GM13976 (cell line): ENCODE measurements at places on chromosomes 1 and 21.
A peak's percentile ranks its signal among the peaks of the same experiment; 100 is the strongest.

DNA sequence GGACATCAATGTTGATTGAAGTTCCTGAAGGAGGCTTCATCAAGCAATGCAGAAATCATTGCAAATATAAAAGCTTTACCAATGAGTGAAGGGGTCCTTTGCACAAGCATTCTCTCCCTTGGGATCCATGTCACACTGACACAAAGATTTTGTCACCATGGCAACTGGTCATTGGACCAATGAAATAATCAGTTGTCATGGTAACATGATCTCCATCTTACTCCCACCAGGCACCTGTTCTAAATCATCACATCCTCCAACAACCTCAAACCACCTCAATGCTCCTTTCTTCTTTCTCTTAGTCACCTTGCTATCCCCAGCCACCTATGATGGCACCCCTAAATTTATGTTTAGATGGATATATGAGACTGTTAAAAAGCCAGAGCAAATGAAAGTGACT is 13.5 kb upstream of the FOXJ3 start:
- DNase-seq, result no peak

GRCh38 chr1:112685913-112686312 is 11.5 kb downstream of the MOV10 start:
- no peak for DNase-seq

DNA sequence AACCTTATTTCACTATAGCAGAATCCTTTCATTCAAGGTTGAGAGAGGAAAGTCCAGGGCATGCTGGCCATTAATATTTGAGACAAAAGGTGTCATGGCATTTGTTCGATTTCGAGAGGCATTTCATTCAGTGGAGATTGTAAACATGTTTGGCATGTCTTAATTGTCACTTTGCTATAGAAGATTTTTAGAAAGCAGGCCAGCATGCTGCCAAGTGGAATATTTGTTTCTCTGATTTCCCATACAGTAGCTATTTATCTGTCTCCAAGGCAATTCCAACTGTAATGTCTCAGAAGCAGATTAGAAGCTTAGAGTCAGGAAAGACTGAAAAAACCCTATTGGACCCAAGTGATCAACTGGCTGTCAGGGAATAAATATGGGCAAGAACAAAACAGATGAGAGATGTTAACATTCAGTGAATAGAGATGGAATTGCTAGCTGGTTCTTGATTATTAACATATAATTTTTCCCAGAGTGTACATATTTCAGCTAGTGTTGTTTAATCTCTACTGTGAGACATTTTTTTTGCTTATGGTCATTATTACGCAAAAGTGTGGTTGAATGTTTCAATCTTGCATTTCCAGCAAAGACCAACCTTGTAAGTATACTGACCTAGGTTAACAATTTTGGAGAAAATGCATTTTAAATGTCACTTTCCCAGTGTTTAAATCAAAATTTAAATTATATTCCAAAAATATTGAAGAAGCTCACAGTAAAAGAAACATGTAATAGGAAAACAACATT is 174.6 kb downstream of the KCNK2 start:
- no peak for DNase-seq

- DNase-seq, result no peak
These were observed 42.6 kb upstream of the CD101 start for GRCh38 chr1:116958977-116959376.

DNA sequence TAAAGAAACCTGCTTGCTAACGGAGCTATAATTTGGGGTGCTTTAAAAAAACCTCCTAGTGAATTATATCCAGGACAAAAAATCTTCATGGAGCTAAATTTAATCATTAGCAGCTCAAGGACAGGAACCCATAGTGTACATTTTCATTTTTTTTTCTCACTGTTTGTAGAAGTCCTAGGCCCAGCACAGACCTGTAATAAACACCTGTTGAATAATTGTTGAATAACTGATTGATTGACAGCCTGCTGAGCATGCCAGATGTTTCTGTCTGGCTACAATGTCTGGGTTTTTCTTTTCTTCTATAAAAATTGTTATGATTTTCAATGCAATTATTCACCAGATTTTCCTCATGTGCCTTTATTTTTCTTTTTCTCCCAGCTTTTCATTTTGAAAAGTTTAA is 10.9 kb upstream of the GALNT2 start:
- no peak for DNase-seq

GRCh38 chr1:202888531-202889360 is at the start of gene RABIF:
Gene RABIF, minus strand, starts transcription at chr1:202889149. Its CDS starts 51 bp downstream, at chr1:202889098.
- peak; percentile 97 for DNase-seq

- no peak for DNase-seq
These were observed 38.2 kb downstream of the TMEM51 start for GRCh38 chr1:15191770-15192169.

GRCh38 chr1:157004806-157005205 is 40.7 kb downstream of the ARHGEF11 start:
- DNase-seq, result no peak

DNA sequence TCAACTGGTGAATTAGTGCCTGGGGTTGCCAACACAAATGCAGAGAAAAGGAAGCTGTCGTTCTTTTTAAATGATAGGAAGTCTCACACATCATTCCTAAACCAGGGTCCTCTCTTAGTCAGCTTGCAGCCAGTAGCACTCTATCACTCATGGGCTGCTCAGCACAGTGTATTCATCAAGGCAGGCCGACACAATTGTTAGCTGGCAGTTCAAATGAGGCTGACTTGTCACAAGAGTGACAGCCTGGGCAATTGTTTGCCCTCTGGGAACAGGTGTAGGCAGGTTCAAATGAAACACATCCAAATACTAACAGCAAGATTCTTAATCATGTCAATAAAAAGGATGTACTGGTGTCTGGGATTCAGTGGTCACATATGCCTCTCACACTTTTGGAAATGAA is 76.9 kb downstream of the ERICH3 start:
- DNase-seq, result no peak

DNA sequence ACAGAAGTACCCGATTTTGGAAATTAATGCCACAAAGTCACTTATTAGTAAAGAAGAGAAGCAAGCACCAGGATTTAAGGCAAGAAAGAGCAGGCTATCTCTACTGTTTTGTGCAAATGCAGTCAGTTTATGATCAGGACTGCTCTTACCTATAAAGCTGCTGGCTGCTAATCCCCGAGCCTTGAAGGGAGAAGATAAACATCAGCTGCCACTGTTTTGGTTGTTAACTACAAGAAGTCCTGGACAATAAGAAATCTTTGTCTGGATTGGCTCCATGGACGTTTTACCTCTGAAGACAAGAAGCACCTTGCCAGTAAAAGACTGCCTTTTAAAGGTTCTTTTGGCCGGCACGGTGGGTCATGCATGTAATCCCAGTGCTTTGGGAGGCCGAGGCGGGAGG is 21.4 kb downstream of the FRRS1 start:
- no peak for DNase-seq
